ENCODE measurements at places on chromosomes 7 and 10.

DNA sequence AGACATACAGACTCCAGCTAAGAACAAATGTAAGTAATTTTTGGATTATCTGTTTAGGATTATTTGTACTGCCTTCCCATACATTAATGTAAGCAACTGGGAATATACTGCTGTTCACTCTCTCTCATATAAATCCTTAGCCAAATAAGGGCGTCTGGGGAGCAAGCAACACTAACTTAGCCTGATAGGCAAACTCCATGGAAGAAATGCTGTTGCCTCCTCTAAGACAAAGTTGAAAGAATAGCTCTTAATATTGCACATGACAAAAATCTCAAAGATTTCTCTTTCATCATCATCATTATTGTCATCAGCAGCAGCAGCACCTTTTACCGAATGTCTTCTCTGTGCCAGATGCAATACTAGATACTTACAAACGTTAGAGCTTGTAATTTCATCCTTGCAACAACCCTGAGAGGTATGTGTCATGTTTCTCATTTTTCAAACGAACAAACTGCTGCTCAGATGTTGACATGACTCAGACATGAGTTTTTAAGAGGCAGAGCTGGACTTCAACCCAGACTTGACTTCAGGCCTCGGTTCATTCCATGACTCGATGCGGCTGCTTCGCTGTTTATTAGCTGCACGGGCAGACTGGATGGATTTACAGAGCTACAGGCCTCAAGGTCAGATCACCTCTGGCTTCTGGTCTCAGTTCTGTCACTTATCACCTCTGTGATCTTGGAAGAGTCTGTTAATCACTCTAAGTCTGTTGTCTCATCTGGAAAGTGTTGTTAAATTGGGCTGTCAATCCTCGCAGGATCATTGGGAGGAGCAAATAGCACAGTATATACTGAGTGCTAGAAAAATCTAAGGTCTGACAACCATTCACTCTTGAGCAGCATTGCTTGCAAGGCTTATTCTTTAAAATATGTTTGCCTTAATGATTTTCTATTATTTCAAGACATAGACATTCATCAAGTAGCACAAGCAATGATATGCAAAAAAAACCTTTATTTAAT lies 126.3 kb upstream of the CELF2 start:
- no peak for DNase-seq

- DNase-seq, result no peak
These were observed 772.1 kb downstream of the CCSER2 start for GRCh38 chr10:85100495-85100894.

DNA sequence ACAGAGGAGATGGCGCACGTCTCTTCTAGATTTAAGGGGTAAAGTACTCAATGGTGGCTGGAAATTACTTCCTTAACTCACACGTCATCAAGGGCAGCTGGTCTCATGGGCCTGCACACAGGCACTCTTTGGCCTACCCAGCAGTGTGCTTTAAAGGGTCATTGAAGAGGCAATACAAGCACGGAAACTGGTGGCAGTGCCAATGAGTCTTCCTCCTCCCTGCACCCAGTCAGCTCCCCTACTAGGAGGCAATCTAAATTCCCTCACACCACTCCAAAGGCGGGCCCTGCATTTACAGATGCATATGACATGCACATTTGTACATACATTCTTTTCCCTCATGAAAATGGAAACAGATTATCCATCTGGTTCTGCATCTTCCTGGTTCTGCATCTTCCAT lies 47.4 kb downstream of the PPIF start:
- DNase-seq, result no peak

DNA sequence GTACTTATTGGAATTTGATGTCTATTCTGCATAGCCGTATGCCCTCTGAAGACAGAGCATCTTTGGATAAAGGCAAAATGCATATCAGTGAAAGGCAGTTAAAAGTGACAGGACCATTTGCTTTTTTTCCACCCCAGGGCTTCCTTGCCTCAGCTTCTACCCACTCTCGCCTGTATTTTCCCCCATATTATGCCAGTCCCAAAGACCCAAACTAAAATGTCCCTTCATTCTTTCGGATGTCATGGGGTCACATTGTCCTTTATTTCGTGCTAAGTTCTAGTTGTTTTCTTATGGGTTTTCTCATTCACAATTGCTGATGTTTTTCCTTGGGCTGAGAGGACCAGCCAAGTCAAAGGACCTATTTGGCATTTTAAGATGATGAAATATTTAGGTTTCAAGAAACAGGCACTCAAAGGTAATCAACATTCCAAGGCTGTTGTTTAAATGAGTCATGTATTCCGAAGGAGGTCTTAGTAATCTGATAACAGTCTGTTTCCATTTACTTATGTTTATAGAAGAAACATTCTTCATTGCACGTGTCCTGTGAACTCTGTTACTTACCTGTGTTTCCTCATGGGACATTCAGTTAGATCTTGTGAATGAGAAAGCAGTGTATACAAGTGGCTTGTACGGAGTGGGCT lies 74.1 kb downstream of the DNAH11 start:
- DNase-seq, result no peak

GRCh38 chr7:121369462-121369861 lies 26.6 kb downstream of the FAM3C start:
- DNase-seq, result no peak

- DNase-seq, result peak; percentile 91
These were observed 43.4 kb downstream of the PRF1 start for GRCh38 chr10:70558871-70559810.

DNA sequence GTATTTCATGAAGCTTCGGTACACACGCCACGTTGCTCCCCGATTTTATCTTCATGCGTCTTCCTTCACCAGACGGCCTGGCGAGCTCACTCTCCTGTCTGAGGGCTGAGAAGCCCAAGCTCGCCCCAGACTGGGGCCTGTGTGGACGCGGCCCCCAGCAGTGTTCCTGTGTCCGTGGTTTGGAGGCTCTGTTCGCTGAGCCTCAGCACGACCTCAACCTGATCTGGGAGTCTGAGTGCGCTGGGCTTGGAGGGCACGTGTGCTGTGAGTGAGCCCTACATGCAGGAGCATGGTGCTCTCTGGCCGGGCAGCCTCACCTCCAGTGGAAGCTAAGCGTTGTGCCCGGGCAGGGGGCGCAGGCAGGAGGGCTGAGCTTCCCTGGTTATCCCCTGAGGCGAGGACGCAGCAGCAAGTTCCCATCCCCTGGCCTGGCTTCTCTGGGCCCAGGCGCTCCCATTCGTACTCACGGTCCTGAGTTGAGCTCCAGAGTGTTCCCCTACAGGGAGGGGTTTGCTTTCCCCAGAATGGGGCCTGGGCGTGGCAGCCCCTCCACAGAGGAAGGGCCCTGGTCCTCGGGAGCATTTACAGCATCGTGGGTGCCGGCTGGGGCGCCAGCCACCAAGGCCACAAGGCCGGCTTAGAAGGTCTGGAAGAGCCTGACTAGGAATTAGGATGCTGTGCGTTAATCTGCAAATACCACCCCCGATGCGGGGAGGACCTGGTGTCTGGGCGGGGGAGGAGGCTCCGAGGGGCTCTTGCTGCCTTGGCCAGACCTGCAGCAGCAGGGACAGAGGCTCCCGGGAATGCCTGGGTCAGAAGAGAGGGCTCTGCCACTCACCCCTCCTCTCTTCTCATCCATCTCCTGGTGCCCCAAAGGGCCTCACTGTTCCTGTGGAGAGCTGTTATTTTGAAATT lies 400.6 kb downstream of the DNAJB6 start:
- DNase-seq, result no peak
